ENCODE measurements at places on chromosomes 5 and 9.

DNA sequence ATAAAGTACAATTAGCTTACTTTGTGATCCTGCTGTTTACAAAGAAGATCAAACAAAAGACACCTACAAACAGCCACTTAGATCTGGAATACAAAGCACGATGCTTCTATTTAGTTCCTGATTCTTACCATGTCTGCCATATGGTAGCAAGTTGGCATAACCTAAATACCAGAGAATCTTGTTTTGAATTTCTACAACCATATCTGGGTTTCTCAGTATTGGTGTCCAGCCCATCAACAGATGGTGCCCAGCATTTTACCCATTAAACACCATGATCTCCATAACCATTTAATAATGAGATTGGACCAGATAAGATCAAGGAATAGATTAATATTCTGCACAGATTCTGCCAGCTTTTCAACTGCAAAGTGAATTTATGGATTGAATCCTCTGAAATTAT lies 29.8 kb downstream of the SLC24A2 start:
- no peak for DNase-seq

GRCh38 chr5:56406221-56406620 lies 173.1 kb upstream of the ANKRD55 start:
- DNase-seq, result no peak

GRCh38 chr9:136244122-136244968 lies 1.3 kb downstream of the QSOX2 start:
- peak; percentile 44 for DNase-seq

- no peak for DNase-seq
Measured at GRCh38 chr5:76556511-76557221, 66.5 kb downstream of the F2RL2 start.

DNA sequence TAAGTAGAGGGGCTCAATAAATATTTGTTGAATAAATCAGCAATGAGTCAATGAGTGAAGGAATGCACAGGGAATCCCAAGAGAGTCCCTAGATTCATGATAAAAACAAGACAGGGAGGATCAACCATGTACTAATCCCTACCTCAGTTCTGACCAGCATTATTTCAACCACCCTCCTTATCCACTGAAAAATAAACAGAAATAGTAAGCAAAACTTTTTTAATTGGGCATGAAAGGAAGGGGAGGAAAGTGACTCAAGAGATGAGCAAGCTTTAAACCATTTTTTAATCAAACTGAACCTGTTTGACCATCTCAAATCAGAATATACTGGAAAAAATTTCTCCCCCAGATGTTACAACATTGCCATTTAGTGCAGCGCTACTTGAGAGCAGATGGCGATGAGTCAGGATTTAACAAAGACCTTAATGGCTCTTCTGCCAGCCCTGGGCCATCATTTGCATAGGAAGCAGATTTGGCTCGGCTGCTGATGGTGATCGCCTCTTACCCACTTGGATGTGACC lies 194.8 kb upstream of the SLC30A5 start:
- no peak for DNase-seq

- no peak for DNase-seq
Measured at GRCh38 chr9:109107402-109108240, 12.1 kb downstream of the TMEM245 start.

Measured in suppressor macrophage treated with lipopolysaccharide for 1 hour (primary cell).